ENCODE measurements at places on chromosomes 6 and 20.

GRCh38 chr6:122482750-122483080 lies 11.1 kb upstream of the SERINC1 start:
- DNase-seq = no peak

GRCh38 chr6:64220801-64221200 lies 585.2 kb downstream of the PHF3 start:
- DNase-seq = no peak

DNA sequence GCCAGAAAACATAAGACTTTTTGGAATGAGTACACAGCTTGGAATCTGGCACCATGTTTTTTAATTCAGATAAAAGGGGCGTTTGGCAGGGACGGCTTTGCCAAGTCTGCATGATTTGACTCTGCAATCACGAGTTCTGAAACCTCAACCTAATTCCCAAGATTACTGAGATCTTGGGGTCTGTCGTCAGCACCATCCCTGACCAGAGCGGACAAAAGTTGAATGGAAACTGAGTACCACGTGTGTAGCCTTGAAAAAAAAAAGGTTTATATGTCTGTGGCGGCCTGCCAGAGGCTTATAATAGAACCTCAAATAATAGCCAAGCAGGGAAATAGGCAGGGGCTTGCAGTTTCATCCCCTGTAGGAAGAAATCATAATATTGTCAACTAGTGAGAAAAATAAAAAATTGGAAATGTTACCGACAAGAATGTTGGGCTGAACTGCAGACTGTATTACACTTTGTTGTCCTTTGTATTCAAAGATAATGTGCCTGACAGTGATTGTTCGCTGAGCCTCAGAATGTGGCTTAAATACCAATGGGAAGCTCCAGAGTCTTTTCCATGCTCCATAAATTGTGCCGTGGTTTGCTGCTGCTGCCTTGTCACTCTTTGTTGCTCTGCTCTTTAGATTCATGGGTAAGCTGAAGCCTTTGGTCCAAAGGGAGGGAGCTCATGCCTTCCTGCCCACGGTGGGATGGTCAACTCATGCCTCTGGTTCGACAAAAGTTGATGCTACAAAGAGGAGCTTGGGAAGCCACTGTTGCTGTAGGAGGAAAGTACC lies 118.8 kb upstream of the ARID1B start:
- no peak for DNase-seq

GRCh38 chr6:138311268-138311667 lies 66.4 kb upstream of the SMIM28 start:
- no peak for DNase-seq

DNA sequence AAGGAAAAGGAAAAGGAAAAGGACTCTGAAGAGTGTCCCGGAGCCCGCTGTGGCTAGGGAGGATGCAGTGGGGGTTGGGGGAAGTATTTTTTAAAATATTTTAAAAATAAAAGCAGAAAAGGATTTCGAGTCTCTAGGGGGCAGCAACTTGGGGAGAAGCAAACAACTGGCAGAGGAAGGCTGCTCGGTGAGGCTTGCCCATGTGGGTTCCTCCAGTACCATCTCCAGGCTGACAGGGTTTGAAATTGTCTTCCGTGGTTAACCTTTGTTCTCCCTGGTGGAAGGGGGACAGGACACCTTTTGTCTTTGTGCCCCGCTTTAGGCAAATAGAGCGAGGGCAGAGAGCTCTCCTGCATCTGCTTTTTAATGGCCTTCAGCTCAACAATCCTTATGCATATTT lies 60.4 kb upstream of the SNX9 start:
- no peak for DNase-seq

DNA sequence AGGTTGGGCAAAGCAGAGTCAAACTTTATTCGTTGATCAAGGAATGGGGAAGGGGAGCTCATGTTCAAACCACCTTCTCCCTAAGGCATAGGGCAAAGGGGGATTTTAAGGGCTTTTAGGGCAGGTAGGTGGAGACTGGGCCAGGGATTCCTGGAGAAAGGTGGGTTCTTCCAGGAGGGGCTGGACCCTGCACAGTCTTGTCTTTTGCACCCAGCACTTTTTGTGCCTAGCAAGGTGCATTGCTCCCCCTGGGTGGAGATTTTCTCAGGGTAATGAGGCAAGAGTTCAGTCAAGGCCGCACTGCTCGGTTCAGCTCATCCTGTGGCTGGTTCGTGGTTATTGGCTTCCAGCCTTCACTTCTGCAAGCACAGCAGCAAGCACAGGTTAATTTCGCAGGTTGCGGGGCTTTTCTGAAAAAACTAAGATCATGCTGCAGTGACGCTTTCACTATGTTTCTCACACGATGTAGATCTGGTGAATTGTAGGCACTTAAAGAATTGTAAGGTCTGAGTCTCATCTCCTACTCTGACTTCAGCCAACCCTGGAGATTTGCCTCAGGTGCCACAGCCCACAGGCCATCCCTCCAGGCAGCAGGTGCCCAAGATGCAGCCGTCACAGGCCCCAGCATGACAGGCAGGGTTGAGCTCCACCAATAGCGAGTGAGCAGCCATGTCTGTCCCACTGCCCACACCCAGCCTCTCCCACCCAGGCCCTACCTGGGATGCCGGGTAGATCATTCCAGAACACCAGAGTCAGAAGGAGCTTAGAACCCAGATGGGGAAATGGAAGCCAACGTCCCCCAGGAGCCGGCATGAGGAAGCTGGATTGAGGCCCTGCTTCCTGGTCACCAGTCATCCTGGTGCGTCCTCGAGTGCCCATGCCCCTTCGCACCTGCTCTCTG lies 37.1 kb downstream of the SUN5 start:
- no peak for DNase-seq

- DNase-seq = peak; percentile 83
Measured at GRCh38 chr6:6008648-6009421, 2.1 kb upstream of the NRN1 start.

GRCh38 chr6:41771058-41771983 lies 8.4 kb downstream of the FRS3 start:
- DNase-seq = no peak

DNA sequence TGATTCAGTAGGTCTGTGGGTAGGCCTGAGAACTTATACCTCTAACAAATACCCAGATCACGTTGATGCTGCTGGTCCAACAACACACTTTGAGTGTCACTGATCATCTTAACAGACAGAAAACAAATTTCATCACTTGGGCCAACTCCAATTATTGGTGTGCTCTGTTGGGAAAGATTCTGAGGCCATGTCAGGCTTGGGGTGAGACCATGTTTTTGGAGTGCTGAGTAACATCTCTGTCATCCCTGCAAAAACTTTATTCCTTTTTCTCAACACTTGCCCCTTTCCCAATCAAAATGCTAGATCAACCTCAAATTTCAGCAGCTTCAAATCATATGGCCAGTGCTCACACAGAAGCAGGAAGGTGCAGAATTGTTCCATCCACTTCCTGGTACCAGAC lies 108.8 kb upstream of the TENT5A start:
- no peak for DNase-seq

DNA sequence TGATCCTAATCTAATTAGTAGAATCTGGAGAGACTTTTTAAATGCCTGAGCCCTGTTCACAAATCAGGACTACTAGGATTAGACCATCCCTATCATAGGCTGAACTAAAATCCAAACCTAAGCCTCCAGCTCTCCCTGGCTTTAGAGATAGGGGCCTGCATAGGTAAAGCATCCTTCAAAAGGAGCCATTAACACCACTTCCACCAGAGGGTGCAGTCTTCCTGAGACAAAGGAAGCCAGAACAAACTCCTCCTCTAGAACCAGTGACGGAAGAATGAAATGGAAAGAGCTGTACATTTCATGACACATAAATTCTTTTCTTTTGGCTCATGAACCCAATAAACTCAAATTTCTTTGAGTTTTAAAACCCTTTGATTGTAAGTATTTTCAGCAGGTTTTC lies 291.2 kb upstream of the ADGRB3 start:
- DNase-seq = no peak

GRCh38 chr20:33071198-33071597 lies 8.2 kb upstream of the BPIFB4 start:
- no peak for DNase-seq

DNA sequence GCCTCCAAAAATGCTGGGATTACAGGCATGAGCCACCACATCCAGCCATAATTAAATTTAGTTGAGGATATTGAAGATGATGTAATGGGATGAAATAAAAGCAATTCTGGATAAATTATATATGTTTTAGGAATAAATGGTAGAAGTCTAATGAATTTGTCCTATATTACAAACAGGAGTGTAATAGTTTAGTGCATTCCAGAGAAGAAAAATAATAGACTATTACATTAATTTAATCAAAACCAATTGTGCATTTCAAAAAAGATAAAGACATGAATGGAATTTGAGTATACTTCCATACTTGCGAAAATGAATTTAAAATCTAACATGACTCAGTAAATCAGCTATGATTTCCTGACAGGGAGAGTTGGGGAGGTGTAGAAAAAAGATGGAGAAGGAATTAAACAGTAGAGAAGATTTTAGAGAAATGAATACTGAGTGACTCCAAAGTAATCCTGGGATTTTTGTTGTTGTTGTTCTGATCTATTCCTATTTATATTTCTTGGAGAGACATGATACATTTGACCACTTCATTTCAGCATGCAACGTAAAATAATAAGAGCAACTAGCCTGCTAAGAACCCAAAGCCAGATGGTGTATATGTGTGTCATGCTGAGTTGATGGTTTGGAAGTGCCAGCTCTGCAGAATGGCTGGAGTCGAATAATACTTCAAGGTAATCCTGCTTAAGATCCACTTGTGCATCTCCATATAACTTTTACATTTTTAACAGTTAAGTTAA lies 67.4 kb downstream of the AIG1 start:
- no peak for DNase-seq

DNA sequence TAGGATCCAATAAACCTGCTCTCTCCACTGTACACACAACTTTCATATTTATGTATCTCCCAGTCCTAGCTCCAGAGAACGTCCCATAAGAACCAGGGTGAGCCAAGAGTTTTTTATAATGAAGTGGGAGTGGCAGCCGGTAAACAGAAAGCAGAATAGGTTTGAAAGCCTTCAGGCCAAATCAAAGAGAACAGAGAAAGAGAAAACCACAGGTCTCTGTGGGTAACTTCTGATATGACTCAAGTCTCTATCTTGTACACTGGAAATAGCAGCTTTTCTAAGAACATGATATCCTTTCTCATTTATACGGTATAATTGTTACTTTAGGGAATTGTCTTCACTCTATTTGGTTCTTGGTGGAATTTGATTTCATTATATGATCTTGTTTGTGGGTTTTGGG lies 273.6 kb downstream of the PACRG start:
- DNase-seq = no peak

DNA sequence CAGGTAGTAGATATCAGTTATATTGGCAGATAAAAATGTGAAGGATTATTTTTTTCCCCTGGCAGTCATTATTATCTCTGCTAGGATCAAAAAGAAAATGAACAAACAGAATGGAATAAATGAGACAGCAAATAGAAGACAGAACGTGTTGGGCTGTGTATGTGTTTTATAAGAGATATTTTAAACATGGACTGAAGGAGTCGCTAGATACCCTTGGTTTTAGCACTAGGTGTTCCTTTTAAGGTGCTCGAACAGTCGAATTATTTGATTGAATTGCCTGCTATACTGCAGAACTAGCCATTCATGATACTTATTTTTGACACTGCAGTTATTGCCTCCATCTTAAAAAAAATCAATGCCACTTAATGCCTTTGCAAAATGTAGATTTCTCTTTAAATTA lies 3.7 kb downstream of the GRIK2 start:
- no peak for DNase-seq

DNA sequence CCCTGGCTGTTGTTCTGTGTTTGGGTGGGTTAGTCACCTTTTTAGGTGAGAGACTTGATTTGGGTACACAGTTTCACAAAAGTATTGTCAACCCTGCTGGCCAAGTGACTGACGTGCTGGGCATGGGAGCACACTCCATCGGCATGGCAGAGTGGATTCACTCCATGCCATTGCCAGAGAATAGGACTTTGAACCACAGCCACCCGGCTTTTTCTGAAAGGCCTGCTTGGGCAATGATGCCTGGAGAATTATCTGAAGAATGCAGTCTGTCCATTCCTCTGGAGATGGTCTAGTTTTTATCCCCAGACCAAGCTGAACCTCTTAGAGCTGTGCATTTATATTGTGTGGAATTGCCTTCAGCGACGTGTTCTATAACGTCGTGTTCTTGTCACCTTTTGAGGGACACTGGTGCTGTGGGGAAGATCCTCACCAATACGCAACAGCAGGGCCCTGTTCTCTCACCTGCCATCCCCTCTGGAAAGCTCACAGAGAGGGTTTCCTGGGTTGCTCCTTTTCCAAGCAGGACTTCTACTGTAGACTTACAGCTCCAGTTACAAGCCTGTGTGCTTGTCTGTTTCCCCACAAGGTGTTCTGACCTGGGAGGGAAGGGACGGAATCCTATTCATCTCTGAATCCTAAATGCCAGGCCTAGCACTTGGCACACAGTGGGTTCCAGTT lies 183.4 kb upstream of the AKAP12 start:
- no peak for DNase-seq

DNA sequence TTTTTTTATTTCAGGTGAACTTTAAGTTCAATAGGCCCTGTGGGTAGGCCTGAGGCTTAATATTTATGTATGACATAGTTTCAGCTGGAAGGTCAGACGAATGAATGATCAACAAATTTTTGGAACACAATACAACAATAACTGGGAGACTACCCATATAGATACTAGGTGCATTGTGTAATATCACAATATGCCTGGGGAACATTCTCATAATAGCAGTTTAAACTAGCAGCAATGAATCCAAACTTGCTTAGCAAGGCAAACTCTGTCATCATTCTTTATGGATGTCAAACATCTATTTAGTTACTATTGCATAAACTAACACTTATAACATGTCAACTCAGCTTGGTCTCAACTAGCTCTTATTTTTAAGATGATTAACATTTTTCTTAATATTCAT lies 49.3 kb downstream of the ELOVL4 start:
- no peak for DNase-seq

GRCh38 chr6:168420084-168420483 lies 20.9 kb upstream of the SMOC2 start:
- no peak for DNase-seq

DNA sequence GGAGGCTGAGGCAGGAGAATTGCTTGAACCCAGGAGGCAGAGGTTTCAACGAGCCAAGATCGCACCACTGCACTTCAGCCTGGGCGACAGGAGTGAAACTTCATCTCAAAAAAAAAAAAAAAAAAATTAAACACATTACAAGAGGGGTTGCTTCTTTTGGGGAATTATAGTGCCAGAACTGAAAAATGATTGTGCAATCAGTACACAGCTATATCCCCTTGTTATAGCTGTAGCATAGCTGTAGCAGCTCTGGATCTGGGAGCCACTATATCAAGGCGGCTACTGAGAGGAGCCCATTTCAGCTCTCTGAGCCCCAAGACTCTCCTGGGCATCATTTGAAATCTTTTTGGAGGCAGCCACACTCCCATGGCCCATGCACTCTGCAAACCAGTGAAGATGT lies 334.3 kb downstream of the TFAP2A start:
- DNase-seq = no peak

- DNase-seq = no peak
Measured at GRCh38 chr6:106056746-106057390, 29.3 kb upstream of the PRDM1 start.

DNA sequence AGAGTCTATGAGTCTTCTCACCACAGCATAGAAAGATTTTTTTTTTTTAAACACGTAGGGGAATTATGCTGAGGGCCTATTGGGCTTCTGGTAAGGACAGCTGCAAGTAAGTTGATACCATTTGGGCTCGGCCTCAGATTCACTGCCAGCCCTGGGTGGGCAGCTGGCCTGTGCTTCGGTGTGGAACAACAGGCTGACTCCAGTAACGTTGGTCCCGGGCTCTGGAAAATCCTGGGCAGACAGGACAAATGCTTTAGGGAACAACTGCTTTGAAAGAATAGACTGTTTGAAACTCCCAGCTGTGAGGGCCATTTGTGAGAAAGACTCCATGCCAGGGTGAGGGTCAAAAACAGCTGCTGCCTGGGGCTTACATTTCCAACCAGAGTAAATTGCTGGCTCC lies 366.5 kb downstream of the QKI start:
- DNase-seq = no peak

All from lower lobe of right lung (tissue), 2 donors.